ENCODE measurements at places on chromosomes 16 and 17. TPM values are rescaled to one million over a fixed set of nuclear protein-coding genes. Genes with fewer than 3 reads are reported as not detected.

DNA sequence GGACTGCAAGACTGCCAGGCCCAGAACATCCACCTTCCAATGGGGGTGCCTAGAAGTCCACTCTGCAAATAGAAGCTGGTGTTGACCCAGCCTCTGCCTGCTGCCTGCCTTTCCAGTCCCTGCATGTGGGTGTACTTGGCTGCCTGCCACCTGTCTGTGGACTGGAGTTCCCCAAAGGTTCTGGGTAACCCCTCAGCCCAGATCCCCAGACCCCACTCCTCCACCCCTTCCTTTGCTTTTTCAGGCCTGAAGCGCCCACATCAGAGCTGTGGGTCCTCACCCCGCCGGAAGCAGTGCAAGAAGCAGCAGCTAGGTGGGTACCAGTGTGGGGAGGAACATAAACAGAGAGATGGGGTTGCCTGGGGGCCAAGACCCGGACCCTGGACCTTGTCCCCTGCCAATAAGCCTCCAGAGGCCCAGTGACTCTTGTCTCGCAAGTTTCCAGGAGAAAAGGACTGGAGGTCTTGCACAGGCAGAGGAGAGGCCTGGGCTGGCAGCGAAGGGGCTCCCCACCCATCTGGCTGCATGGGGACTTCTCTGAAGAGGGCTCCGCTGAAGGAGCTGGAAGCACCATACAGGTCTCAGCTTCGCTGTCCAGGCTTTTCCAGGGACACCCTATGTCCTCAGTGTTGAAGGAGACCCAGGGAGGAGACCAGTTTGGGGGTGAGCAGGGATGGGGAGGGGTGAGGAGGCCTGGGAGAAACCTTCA, 34.3 kb downstream of the NLRC5 start:
- no peak overlapping the region for H3K27ac ChIP-seq
- DNase-seq = no peak
- no peaks in the 10 kb centered on the region for H3K27me3 ChIP-seq
- H3K4me3 ChIP-seq = no peak overlapping the region
- H3K4me1 ChIP-seq = no peaks in the 10 kb centered on the region
- H3K36me3 ChIP-seq = no peaks in the 10 kb centered on the region

DNA sequence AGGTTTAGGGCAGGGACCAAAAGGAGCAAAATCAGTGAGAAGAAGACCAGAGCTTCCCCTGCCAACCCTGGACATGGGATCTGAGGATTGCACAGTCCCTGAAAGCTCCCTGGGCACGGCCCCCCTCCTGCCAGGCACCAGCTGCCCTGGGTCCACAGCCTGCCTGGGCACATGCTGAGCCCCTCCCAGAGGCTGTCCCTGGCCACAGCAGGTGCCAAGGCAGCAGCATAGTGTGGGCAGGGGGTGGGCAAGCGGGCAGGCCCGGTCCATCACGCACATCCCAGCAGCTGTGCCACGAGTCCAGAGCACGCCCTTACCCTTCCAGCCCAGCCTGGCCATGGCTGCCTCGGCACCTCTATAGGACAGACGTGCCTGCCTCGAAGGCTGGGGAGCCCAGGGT, 12.7 kb downstream of the SCN4A start:
- H3K27ac ChIP-seq = no peak overlapping the region
- H3K4me3 ChIP-seq = no peak overlapping the region
- no peak for DNase-seq
- H3K27me3 ChIP-seq = no peaks in the 10 kb centered on the region
- no peaks in the 10 kb centered on the region for H3K36me3 ChIP-seq

- no peak overlapping the region for H3K27ac ChIP-seq
- no peak overlapping the region for H3K4me3 ChIP-seq
- no peaks in the 10 kb centered on the region for H3K36me3 ChIP-seq
- DNase-seq = no peak
- H3K4me1 ChIP-seq = no peaks in the 10 kb centered on the region
- H3K27me3 ChIP-seq = no peaks in the 10 kb centered on the region
These were observed 56.7 kb downstream of the SKAP1 start for GRCh38 chr17:48373130-48373830.

DNA sequence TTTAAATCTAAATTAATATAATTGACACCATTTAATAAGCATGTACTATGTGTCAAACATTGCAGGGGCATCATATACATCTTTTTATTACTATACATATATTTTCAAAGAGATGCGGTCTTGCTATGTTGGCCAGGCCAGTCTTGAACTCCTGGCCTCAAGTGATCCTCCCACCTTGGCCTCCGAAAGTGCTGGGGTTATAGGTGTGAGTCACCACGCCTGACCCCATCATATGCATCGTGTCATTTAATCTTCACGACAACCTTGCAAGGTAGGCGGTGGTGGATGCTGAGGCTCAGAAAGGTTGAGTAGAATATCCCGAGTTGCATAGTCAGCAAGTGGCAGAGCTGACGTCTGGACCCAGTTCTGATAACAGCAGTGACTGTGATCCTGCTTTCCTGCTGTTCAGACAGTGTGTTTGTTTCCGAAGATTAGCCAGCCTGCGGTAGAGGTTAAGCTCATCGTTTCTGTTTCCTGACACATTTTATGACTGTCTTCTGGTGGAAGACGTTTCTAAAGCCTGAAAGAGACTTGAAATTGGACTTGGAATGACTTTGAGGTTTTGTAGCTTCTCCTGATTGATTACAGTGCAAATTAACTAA, 316.6 kb downstream of the SNX29 start:
- H3K4me3 ChIP-seq = no peak overlapping the region
- no peak overlapping the region for H3K27ac ChIP-seq
- H3K4me1 ChIP-seq = no peaks in the 10 kb centered on the region
- no peaks in the 10 kb centered on the region for H3K36me3 ChIP-seq
- H3K27me3 ChIP-seq = no peaks in the 10 kb centered on the region

Gene VWA3A
- total RNA-seq = not detected

Gene CCL14
- not detected for total RNA-seq

Gene OR4D1
- 0.05 TPM for total RNA-seq

Gene TMEM92
- total RNA-seq = 0.54 TPM

Measured in Panc1 (cell line).